ENCODE measurements at places on chromosomes 11 and 22.

DNA sequence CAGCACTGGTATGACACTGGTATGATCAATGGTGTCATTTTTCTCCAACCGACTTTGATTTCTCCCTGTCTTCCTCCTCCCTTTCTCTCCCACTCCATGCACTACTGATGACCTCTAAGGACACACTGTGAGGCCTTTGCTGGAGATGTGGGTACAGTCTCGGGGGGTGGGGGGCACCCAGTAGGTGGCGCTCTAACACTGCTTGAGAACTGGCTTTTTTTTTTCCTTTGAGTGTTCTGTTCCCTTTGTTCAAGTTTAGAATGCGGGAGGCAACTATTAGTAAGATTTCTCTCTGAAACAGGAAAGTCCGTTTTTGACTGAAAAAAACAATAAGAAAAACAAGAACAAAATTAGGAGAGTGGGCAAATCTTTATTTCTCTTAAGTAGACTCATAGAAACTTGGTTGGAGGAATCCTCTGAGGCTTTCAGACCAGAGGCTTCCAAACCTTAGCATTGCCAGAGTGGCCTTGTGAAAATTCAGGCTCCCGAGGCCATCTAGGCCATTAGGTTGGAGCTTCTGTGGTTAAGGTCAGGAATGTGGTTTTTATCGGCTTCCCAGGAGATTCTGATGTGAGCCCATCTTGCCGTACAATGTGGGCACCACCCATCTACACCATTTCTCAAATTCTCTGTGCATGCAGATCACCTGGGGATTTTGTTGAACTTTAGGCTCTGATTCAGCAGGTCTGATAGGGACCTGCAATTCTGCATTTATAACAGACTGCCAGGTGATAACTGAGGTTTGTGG, 43.2 kb downstream of the PANX1 start:
- peak; percentile 47 for DNase-seq

- no peak for DNase-seq
Observed at GRCh38 chr11:7348432-7349304, 97.0 kb downstream of the SYT9 start.

- no peak for DNase-seq
Observed at GRCh38 chr11:67405196-67405567, 1.3 kb downstream of the TBC1D10C start.

- peak; percentile 98 for DNase-seq
Observed at GRCh38 chr11:64675450-64676260, 47.3 kb downstream of the NRXN2 start.

DNA sequence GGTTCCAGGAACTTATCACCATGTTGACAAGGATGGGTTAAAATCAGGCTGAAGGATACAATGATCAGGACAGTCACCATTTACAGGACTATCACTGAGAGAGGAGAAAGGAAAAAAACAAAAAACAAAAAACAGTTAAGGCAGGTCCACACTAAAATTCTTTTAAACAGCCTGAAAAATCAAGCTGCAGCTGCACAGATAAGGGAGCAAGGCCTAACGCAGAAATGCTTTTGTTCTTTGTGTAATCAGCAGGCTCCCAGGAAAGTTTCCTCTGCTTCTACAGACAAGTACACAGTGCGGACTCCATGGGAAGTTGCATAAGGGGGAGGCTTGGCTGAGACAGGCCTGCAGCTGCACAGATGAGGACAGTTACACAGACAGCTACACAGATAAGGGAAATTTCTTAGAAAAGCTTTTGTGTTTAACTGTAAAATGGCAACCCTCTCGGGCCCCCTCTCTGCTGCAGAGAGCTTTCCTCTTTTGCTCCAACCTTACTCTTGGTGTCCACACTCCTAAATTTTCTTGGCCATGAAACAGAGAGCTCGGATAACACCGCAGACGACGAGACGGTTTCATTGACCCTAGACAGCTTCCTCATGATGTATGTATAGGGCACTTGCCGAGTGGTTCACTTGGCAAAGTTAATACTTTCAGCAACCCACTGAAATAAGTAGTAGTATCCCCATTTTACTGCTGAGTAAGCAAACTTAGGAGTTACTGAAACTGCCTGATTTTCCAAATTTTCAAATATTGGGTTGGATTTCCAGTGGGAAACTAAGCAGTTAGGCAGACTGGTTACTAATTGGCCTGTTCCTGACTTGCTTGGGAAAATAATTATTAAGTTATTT, 45.5 kb downstream of the PIWIL3 start:
- DNase-seq: no peak

- DNase-seq: no peak
Observed at GRCh38 chr11:19164881-19165280, 36.9 kb downstream of the CSRP3 start.

GRCh38 chr11:30225642-30226041, 5.2 kb upstream of the FSHB start:
- no peak for DNase-seq

DNA sequence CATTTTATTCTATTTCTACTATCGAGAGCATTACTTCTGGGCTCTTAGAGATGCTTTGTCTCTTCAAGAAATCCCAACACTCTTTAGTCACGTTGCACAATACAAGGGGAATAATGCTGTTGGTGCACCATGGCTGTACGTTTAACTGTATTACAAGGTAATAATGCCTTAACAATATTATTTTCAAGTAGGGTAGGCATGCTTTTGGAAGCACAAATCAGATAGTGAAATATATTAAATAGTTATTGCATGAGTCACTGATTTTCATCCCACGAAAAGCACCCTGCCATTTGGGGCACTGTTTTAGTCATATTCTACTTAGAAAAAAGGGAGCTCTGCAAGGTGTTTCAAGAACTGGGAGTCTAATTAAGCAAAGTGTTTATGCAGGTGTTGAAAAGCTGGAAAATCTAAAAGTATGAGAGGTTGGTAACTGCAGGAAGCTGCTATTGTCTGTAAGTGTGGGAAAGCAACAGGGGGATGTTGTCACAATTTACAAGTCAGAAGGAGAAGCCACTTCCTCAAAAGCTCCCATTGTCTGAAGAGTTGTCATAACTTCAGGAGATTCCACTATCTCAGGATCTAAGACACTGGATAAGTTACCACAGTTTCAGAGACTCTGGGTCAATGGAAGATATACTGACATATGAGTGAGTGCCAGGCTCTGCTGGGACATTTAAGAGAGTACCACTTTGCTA, 218.2 kb downstream of the JRKL start:
- no peak for DNase-seq

GRCh38 chr11:44351006-44351660, 41.2 kb upstream of the ALX4 start:
- DNase-seq: no peak

DNA sequence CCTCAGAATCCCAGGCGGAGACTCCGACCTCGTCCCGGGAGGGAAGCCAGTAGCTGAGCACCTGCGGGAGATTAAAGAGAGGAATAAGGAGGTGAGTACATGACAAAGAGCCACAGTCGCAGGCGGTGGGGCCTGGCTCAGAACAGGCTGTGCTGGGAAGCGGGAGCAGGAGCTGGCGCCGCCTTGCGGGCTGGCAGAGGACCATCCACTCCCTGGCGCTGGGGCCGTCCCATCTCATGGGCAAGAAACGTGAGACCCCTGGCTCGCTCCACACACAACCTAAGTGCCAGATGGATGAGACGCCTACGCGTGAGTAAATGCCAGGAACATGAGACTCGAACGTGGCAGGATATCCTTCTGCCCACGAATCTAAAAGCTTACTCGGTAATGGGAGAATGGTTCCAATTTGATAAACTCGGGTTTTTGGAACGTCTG, 6.3 kb downstream of the CEND1 start:
- DNase-seq: no peak

- DNase-seq: no peak
Observed at GRCh38 chr11:104104664-104105063, 59.3 kb downstream of the PDGFD start.

DNA sequence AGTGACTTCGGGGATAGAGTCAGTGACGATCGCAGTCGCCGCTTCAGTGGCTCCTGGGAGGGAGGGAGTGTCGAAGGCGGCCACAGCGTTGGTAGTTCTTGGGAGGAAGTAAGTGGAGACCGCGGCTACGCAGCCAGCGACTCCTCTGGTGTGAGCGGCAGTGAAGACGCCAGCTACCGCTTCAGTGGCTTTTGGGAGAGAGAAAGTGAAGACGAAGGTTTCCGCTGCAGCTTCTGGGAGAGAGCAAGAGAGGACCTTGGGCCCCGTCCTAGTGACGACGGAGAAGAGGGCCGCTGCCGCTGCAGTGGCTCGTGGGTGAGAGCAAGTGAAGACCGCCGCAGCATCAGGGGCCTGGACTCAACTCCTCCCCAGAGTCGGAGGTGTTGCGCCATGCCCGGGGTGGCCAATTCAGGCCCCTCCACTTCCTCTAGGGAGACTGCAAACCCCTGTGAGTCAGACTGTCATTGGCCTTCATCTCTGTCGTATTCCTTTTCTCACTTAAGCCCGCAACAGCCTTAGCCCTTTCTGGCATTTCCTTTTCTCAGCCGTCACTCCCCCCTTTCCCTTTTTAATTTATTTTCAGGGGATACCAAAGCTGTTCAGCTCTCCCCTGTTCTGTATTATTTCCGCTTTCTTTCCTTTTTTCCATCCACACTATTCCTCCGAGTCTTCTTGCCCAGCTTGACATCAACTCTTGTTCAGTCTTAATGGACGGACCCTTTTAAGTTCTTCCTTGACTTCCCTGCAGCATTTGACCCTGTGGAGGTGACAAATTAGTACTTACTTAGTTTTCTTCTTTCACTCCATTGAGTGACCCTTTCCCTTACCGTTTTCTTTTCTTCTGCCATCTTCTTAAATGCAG, 1.0 kb downstream of the ANKRD42 start:
- DNase-seq: peak; percentile 73

GRCh38 chr11:61042537-61042936, 59.8 kb upstream of the CD5 start:
- DNase-seq: no peak

GRCh38 chr22:29217827-29218757, 12.4 kb downstream of the EMID1 start:
- no peak for DNase-seq

GRCh38 chr22:45096256-45096907, 67.3 kb upstream of the NUP50 start:
- peak; percentile 81 for DNase-seq

DNA sequence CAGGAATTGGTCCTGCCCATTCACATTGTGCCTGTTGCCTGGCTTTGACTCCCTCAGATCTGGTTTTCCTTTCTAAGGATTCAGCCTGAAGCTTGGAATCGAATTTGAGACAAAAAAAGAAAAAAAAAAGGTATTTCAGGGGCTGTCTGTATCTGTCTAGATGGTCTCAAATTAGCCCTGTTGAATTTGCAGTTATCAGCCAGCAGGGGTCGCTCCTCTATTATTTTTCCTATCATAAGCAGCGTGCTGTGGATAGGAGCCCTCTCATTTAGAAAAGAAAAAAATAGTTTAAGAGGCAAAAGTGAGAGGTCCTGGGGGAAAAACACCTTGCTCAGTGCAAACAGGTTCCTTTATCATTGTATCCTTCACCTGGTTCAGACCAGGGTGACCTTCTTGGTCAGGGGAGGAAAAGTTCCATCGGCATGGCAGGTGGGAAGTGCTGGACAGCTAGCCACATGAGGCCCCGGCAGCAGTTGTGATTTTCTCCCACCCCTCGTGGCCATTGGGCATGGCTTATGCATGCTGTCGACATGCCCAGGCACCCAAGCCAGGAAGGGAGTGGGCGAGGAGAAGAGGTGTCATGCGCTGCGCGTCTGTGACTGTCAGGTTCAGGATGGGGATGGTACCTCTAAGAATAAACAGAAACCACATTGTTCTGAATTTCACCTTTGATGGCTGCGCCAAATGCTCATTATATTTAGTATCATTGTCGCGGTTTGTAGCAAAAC, 13.1 kb downstream of the OR5AK2 start:
- DNase-seq: no peak

- no peak for DNase-seq
Observed at GRCh38 chr11:27012234-27012921, 18.5 kb downstream of the FIBIN start.

GRCh38 chr22:39556970-39557841, 13.3 kb upstream of the CACNA1I start:
- no peak for DNase-seq

GRCh38 chr22:37259540-37260029, 15.5 kb upstream of the RAC2 start:
- DNase-seq: peak; percentile 62

GRCh38 chr11:128705124-128705920, 11.4 kb downstream of the FLI1 start:
- DNase-seq: no peak

GRCh38 chr22:27593378-27593777, 208.2 kb downstream of the MN1 start:
- DNase-seq: no peak

DNA sequence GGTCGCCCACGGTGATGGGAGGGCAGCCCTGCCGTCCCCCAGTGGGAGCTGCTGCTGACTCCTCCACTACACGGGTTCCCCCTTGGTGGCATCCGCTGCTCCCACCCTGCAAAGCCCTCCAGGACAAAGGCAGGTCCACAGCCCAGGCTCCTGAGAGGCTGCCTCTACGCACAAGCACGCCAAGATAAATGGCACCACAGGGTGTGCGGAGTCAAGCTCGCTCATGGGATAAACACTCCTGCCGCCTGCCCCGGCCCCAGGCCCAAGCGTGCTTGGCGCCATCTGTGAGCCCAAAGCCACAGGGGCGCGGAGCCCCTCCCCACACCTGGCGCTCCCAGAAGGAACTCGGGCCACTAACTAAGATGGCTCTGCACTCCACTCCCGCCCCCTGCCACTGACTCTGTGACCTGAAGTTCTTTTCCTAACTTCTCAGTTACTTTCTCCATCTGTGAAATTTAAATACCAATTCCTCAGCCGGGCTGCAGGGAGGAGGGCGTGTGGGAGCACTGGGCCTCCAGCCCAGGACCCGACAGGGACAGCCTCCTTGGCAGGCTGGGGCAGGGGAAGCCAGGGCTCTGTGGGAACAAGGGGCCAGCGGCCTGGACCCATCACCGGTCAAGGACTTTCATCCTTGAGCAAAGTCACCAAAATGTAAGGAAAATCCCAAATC, 14.9 kb downstream of the EHD1 start:
- no peak for DNase-seq

DNA sequence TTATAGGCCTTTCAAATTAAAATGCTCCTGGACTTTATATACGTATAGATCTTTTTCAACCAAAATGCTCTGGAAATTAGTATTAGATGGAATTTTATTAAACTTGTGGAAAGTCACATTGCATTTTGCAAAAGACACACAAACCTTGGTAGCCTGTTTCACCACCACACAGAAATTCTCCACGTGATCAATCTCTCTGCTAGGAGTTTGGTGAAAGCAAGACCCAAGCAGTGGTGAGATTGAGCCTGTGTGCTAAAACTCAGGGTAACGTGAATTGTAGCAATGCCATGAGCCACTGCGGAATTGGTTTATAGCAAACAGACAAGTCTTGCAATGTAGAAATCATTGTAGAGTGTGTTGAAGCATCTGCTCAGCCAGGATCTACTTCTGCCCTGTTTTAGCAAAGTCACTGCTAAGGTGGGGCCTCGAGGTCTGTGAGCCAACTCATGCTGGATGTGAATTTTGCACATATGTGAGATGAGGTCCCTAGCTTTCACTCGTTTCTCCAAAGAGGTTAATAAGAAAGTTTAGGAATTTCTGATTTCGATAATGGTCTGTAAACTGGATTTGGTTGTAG, 184.8 kb downstream of the DBX1 start:
- no peak for DNase-seq
